Effector memory CD8-positive, alpha-beta T cell (primary cell): ENCODE measurements at places on chromosomes 1 and 21.

- peak; percentile 30 for DNase-seq
These were observed 13.4 kb downstream of the SWT1 start for GRCh38 chr1:185170291-185170848.

DNA sequence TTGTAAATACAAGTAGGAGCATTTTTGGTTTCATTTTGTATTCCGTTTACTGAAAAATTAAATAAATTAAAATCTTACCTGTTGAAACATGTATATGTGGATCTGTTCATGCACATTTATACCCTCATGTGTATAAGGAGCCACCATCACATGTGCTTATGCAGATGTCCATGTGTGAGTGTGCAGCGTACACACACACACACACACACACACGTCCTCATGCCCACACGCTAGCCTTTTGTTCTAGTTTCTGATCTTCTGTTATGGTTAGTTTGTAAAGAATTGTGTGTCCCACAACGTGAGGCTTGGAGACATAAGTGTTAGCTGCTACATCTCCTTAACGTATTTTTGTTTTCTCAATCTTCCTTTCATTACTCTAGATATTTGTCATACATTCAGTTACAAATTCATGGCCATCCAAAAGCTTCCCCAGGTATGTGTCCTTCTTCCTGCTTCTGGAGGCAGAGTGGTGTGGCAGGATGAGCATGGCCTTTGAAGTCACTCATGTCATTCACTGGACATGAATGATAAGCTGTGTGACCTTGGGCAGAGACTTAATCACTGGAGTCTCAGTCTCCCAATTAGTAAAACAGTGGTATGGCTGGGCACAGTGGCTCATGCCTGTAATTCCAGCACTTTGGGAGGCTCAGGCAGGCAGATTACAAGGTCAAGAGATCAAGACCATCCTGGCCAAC lies 54.6 kb downstream of the TENT5C start:
- DNase-seq, result no peak

DNA sequence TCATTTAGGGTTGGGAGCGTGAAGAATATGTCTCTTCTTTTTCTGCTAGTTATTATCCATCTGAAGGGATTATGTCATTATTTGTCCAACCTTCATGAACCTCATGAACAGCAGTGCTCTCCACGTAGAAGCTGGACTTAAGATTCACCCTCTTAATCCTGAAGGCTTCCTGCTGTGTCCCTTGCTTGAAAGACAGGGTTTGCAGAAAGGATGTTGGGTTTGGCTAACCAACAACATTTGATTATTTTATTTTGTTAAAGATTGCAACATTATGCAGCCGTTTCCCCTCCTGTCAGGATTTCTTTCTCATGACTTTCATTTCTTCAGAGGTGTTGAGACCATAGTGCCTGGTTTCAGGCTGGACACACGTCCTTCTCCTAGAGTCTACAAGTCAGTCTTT lies 75.2 kb downstream of the NGF start:
- DNase-seq, result no peak

GRCh38 chr1:207922554-207922953 lies 11.6 kb upstream of the CD34 start:
- no peak for DNase-seq
